Omental fat pad (tissue), 4 donors: ENCODE measurements at places on chromosomes 1 and 21. TPM values are rescaled to one million over a fixed set of nuclear protein-coding genes. Genes with fewer than 3 reads are reported as not detected.

The TACSTD2 gene
- 0.96 TPM for total RNA-seq

The CFAP141 gene
- total RNA-seq: not detected

The LORICRIN gene
- not detected for total RNA-seq

The SAMD11 gene
- 1.6 TPM for total RNA-seq

The ZMYM4 gene
- 38.3 TPM for total RNA-seq

The FAM72D gene
- 0.24 TPM for total RNA-seq

The BOLA1 gene
- total RNA-seq: 28.2 TPM

The LEPR gene
- 43.3 TPM for total RNA-seq

The KIF14 gene
- total RNA-seq: 0.16 TPM

The S100A1 gene
- 25.7 TPM for total RNA-seq

The SPATA21 gene
- total RNA-seq: not detected

The TCEA3 gene
- 5.0 TPM for total RNA-seq

The GBP6 gene
- total RNA-seq: not detected

The CD1D gene
- 3.7 TPM for total RNA-seq

The CASQ1 gene
- total RNA-seq: not detected
